ENCODE measurements at places on chromosomes 13 and 19.
A peak's percentile ranks its signal among the peaks of the same experiment; 100 is the strongest.

DNA sequence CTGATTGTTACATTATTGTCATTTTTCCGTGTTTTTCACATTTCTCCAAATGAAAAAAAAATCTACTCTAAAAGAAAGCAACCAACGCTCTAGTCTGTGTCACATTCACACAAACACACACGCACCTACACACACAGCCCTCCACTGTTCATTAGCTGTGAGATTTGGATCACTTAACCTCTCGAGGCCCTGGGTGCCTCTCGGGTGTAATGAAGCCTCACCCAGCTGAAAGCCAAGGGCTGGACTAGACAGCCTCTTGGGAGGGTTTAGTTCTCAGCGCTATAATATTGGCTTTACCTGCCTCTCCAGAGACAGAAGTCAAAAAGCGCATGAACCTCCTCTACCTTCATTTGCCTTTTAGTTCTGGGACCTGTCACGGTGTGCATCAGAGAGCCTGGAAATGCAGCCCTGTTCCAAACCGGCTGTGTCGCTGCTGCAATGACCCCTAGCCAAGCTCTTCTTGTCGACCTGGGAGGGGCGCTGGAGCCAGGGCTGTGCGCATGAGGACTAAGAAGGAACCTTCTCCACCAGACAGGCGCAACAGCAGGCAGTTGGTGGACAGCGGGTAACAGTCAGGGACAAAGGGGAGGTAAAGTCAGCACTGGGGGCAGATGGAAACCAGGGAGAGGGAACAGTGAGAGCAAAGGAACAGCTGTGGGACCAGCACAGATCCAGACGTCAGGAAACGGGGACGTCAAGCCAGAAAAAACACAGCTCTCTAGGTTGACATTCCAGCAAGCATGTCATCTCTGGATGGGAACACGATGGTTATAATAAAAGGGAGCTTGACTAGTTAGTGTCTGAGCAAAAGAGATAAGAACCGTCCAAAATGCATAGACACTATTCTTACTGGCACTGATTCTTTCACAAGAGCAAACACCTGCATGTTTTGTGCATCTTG lies 375.9 kb downstream of the EFNB2 start:
- DNase-seq, result no peak

- no peak for DNase-seq
Measured at GRCh38 chr13:43285933-43286597, 262.7 kb downstream of the DNAJC15 start.

DNA sequence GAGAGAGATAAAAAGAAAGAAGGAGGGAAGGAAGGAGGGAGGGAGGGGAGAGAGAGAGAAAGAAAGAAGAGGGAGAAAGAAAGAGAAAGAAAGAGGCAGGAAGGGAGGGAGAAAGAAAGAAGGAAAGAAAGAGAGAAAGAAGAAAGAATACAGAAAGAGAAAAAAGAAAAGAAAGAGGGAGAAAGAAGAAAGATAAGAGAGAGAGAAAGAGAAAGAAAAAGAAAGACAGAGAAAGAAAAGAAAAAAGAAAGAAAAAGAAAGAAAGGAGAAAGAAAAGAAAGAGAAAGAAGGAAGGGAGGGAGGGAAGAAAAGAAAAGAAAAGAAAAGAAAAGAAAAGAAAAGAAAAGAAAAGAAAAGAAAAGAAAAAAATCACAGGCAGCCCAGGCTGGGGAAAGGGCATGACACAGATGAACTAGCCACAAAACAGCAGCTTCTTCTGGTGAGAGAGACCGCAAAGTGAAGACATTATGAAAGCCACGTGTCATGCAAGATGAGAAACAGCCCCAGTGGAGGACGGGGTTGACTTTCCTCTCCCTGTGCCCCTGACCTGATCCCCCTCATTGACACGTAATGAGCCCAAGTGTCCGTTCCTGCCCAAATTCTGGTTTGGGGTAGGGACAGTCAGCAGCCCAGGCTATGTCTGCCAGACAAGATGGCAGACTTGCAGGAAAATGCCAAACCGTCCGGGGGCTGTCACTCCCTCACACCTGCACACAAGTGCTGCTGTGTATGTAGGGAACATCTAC lies 102.1 kb downstream of the INSR start:
- DNase-seq, result peak; percentile 42

DNA sequence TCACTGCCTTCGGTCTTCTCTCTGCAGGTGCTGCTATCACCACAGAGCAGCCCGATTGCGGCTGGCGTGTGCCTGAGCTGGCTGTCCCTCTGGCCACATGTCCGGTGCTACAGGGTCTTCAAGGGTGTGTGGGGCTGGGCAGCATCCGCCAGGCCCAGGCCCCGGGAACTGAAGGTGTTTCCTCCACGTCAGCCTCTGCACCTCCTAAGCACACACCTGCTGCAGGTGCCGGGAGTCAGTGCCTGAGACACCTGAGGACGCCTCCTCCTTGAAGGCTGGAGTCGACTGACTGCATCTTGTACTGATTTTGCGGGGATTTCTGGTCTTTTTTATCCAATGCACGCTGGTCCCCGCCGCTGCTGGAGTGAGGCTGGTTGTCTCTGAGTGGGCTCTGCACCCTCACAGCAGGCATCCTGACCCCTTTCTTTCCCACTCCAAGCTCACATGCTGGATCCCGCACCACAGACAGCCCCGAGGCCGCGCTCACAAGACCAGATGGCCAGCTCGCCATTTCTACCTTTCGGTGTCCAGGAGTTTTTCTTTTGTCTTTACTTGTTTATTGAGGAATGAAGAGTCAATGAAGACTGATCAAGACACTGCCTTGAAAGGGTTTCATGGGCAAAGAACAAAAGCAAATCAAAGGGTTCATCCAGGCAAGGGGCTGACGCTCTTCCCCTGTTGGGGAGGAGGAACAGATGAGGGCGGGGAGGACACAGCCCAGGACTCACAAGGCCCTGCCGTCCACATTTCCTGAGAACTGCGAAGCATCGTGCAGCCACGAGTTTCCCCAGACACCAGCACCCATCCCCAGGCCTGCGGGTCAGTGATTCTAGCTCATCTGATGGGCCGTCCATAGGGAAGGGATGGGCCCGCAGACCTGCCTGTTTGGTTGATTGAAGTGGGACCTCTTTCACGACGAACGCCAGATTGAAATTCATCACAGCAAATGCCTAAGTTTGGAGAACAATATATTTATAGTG lies 203.8 kb upstream of the SOX1 start:
- no peak for DNase-seq

GRCh38 chr19:3190921-3191805 lies 5.4 kb downstream of the NCLN start:
- DNase-seq, result no peak

DNA sequence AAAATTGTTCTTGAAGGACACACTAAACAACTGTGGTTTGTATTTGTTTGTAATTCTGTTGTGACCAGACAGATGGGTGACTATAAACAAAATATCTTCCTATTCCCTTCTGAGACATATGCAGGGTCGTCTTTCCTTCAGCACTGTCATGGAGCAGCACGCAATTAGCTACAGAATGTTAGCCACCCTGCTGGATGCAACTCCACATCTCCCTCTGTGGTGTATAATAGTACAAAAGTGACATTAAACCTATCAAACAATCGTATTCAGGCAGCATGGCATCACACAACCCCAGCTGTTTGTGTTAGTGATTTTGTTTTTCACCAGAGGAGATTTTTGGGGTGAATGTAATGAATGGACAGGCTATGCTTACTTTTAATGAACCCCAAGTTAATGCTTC lies 146.2 kb downstream of the GPC6 start:
- no peak for DNase-seq

GRCh38 chr13:112767506-112768471 lies 78.0 kb downstream of the ATP11A start:
- DNase-seq, result no peak

- DNase-seq, result no peak
Measured at GRCh38 chr19:49328741-49329140, 3.8 kb upstream of the SLC6A16 start.

GRCh38 chr13:110714797-110715394 lies 1.4 kb downstream of the ING1 start:
- peak; percentile 40 for DNase-seq

- no peak for DNase-seq
Measured at GRCh38 chr19:20102097-20102496, 24.3 kb downstream of the ZNF90 start.

- no peak for DNase-seq
Measured at GRCh38 chr13:45621950-45622349, 6.4 kb upstream of the ERICH6B start.

DNA sequence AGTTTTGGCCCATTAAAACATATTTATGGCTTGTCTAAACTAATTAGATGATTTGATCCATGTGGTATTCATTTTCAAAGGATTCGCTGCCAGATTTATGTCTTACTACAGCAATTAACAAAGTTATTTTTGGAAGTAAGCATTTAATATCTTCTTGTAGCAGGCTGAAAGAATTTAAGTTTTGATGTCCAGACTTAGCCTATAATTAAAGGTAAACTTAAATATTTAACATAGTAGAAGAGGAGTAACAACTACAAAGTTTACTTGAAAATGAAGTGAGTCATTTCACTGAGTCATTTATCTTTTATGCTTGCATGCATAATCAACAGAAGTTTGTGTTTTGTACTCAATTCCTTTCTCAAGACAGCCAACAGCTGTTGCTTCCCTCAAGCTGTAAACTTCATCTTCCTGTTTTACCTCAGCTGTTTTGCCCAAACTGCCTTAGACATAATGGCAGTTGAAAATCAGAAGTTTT lies 58.1 kb downstream of the EDNRB start:
- DNase-seq, result peak; percentile 3
